Psoas muscle (tissue), 8 donors: ENCODE measurements at places on chromosomes 2 and 18. TPM values are rescaled to one million over a fixed set of nuclear protein-coding genes. Genes with fewer than 3 reads are reported as not detected.
A peak's percentile ranks its signal among the peaks of the same experiment; 100 is the strongest.

DNA sequence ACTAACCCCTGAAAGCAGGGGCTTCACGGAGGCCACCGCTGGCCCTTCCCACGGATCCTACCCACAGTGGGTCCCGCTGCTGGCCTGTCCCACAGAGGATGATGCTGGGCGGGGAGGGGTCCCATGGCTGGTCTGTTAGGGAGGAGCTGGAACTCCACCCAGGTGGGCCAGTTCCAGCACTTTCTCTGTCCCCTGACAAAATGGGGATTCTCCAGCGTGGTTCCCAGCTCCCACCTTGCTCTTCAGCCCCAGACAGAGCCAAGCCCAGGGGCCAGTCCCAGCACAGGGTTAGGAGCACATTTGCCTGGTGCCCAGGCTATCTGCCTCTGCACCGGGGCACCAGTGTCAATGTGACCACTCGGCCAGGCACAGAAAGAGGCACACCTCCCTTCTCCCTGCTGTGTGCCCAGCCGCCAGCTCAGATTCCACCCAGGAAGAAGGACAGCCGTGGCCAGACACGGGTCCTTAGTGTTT is 50.0 kb downstream of the ANKMY1 start:
- H3K27me3 ChIP-seq = no peaks in the 10 kb centered on the region
- no peak overlapping the region for H3K27ac ChIP-seq
- no peaks in the 10 kb centered on the region for H3K36me3 ChIP-seq
- H3K4me1 ChIP-seq = no peaks in the 10 kb centered on the region

GRCh38 chr2:156505696-156506095 is 69.5 kb downstream of the GPD2 start:
- H3K27ac ChIP-seq = no peak overlapping the region
- no peak overlapping the region for H3K4me3 ChIP-seq
- peaks cover 3% of the 10 kb centered on the region for H3K36me3 ChIP-seq

DNA sequence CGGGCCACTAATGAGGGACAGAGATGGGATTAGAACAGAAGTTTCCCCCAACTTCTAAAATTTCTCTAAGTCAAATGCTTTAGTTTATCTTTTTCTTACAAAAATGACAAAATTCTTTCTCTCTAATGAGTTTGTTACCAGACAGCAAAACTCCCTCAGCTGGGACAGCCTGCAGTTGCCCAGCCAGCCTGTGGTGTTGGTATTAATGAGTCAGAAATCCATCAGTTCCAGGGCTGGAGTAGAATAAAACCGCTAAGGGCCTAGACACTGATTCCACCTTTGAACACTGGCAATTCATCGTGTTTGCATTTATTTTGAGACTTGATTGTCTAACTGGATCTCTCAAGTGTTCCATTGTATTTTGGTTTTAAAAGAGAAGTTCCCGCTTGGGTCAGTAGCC is 38.3 kb upstream of the SMAD2 start:
- H3K27ac ChIP-seq = no peak overlapping the region
- no peaks in the 10 kb centered on the region for H3K27me3 ChIP-seq
- H3K4me3 ChIP-seq = no peak overlapping the region
- DNase-seq = no peak
- no peaks in the 10 kb centered on the region for H3K4me1 ChIP-seq

DNA sequence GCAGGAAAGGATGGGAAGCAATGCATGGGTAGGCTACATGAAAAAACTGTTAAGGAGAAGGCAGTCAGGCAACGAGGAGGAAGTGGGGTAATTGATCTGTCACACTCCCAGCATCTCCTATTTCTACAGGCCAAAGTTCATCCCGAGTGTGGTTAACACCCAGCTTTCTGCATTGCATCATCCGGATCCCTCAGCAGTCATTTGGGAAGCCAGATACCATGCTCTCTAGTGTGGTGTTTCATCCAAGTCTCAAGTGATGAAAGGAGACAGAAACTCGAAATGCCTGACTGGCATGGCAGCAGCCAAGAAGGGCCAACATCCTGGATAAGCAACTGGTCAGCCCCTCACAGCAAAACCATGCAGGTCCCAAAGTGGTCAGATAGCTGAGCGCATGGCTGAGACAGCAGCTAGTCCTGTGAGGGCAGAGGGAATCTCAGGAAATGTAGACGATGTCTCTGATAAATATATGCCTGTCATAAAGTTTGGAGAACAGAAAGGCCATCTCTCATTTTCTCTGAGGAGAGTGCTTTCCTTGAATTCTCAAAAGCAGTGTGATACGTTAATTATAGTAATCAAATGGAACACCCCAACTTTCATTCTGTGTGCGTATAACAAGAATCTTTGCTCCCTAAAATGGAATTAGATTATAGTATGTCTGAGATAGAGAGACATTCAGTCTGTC is 24.8 kb upstream of the HNRNPA3 start:
- H3K36me3 ChIP-seq = no peaks in the 10 kb centered on the region
- no peaks in the 10 kb centered on the region for H3K4me1 ChIP-seq
- H3K4me3 ChIP-seq = no peak overlapping the region
- no peak overlapping the region for H3K27ac ChIP-seq
- no peak for DNase-seq
- no peaks in the 10 kb centered on the region for H3K27me3 ChIP-seq

DNA sequence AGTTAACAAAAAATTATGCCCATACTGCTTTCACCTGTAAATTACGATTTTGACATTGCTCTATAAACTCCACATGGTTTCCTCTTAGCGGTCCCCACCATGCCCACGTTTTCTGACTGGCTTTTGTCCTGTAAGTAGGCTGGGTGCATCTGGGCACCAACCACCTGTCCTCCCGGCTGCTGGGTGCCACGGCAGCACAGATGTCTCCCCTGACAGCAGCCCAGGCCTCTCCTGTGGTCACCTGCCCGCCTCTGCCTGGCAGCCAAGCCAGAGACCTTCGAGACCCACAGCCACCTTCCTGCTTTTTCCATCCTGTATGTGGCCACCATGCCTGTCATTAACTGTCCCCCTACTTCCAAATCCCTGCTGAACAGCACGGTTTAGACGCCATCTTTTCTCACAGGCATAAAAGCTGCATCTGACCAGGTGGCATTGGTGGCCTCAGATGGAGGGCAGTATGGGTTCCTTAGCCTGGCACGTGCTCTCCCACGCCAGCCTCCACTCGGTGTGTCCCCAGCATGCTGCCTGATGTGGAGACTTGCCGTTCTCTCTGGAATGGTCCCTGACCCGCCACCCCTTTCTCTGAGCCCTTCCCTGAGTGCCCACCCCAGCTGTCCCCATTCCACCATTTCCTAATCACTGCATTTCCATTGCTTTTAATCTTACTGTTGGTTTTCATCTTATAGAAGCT is 18.9 kb downstream of the SNORC start:
- no peak overlapping the region for H3K4me3 ChIP-seq
- DNase-seq = peak; percentile 36
- H3K27me3 ChIP-seq = no peaks in the 10 kb centered on the region
- H3K4me1 ChIP-seq = peaks cover 8% of the 10 kb centered on the region

- H3K4me1 ChIP-seq = peaks cover 24% of the 10 kb centered on the region
- H3K36me3 ChIP-seq = no peaks in the 10 kb centered on the region
- no peaks in the 10 kb centered on the region for H3K27me3 ChIP-seq
Observed at GRCh38 chr2:86308356-86308755, 29.1 kb downstream of the REEP1 start.

GRCh38 chr18:23585897-23586248 is 433 bp downstream of the NPC1 start:
- peak overlapping the region; percentile 97 for H3K4me3 ChIP-seq
- no peaks in the 10 kb centered on the region for H3K27me3 ChIP-seq
- no peak for DNase-seq
- peaks cover 31% of the 10 kb centered on the region for H3K4me1 ChIP-seq

GRCh38 chr2:21498016-21498415 is 374.2 kb downstream of the TDRD15 start:
- H3K27me3 ChIP-seq = no peaks in the 10 kb centered on the region
- no peak for DNase-seq
- no peaks in the 10 kb centered on the region for H3K36me3 ChIP-seq

- no peak overlapping the region for H3K27ac ChIP-seq
- DNase-seq = no peak
- no peak overlapping the region for H3K4me3 ChIP-seq
- H3K36me3 ChIP-seq = no peaks in the 10 kb centered on the region
- H3K4me1 ChIP-seq = peaks cover 28% of the 10 kb centered on the region
Observed at GRCh38 chr2:45259138-45259537, 249.9 kb upstream of the SIX2 start.

GRCh38 chr2:70201831-70202230 is 11.0 kb upstream of the C2orf42 start:
- H3K36me3 ChIP-seq = no peaks in the 10 kb centered on the region
- no peaks in the 10 kb centered on the region for H3K4me1 ChIP-seq
- no peak for DNase-seq
- H3K27me3 ChIP-seq = no peaks in the 10 kb centered on the region

DNA sequence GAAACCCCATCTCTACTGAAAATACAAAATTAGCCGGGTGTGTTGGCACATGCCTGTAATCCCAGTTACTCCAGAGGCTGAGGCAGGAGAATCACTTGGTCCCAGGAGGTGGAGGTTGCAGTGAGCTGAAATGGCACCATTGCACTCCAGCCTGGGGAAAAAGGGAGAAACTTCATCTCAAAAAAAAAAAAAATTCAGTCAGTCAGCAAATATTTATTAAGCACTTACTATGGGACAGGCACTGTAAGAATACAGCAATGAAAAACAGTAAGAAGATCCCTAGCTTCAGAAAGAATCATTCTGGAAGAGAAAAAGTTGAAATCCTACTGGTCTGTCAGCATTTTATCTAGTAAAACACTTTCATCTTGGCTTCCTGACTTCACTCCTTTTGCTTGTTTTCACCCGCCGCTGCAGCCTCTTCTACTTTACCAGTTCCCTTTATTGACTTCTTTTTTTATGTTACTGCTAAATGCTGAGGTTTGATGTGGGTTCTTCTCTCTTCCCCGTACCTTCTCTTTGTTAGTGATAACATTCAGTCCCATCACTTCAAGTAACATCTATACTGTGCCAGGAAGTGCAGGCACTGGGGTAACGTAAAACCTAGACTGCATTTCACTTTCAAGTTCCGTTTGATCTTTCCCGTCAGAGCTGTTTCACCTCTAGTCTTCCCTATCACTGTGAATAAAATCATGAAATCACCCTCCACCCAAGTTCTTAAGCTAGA is 10.8 kb upstream of the TAF4B start:
- no peaks in the 10 kb centered on the region for H3K36me3 ChIP-seq
- H3K27me3 ChIP-seq = no peaks in the 10 kb centered on the region

DNA sequence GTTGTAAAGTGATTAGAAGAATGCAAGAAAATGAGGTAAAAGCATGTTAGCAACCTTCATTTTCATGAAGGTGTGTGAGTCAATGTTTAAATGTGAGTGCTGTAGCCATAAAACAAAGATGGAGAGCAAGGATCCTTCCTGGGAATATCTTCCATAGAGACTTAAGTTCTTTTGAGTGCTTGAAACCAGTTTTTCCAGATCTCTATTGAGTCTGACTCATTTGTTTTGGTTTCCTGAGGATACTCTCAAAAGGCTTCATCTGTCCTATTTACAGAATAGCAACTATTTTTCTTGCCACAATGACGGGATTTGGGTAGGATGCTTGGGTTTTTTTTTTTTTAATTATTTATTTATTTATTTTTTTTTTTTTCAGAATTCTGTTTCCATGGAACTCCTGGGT is 45.9 kb upstream of the ASB1 start:
- no peak overlapping the region for H3K27ac ChIP-seq
- no peak overlapping the region for H3K4me3 ChIP-seq
- no peak for DNase-seq
- no peaks in the 10 kb centered on the region for H3K36me3 ChIP-seq

DNA sequence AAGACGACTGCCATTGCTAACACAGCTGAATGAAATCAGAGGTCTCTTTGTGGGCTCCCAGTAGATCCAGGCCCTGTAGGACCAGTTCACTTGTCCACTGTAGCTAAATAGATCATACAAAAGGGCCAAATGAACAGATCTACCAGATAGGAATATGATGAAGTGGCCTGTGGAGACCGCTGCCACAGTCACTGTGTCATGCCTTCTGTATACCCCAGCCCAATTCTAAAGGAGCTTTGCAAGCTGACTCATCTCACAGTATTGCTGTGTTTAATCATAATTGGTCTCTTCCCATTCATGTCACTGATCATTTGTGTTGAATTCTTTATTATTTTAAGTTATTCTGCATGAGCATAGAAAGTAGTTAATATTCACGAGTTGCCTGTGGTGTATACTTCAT is 125.8 kb downstream of the MTCL1 start:
- H3K4me1 ChIP-seq = peaks cover 9% of the 10 kb centered on the region
- DNase-seq = no peak
- H3K27me3 ChIP-seq = no peaks in the 10 kb centered on the region
- no peaks in the 10 kb centered on the region for H3K36me3 ChIP-seq
- H3K4me3 ChIP-seq = no peak overlapping the region

- no peak for DNase-seq
- H3K4me3 ChIP-seq = no peak overlapping the region
- H3K36me3 ChIP-seq = no peaks in the 10 kb centered on the region
- no peaks in the 10 kb centered on the region for H3K27me3 ChIP-seq
Observed at GRCh38 chr18:74251297-74252038, 40.3 kb downstream of the CYB5A start.

- H3K4me3 ChIP-seq = peak overlapping the region; percentile 78
- peaks cover 5% of the 10 kb centered on the region for H3K4me1 ChIP-seq
- no peaks in the 10 kb centered on the region for H3K27me3 ChIP-seq
- peak overlapping the region; percentile 92 for H3K27ac ChIP-seq
- no peaks in the 10 kb centered on the region for H3K36me3 ChIP-seq
Observed at GRCh38 chr2:231680992-231681852, 27.1 kb upstream of the PTMA start.

GRCh38 chr18:10745219-10745618 is 219.4 kb downstream of the NAPG start:
- no peaks in the 10 kb centered on the region for H3K4me1 ChIP-seq
- peaks cover 2% of the 10 kb centered on the region for H3K27me3 ChIP-seq
- no peak for DNase-seq
- no peak overlapping the region for H3K4me3 ChIP-seq
- no peak overlapping the region for H3K27ac ChIP-seq

The TANC1 gene
- polyA plus RNA-seq = 2.1 TPM

The OTOS gene
- not detected for polyA plus RNA-seq

The CYTIP gene
- 0.35 TPM for polyA plus RNA-seq

The MYO3B gene
- not detected for polyA plus RNA-seq

The COLEC12 gene
- 1.2 TPM for polyA plus RNA-seq

The KCNE4 gene
- 0.58 TPM for polyA plus RNA-seq

The GPN1 gene
- polyA plus RNA-seq = 42.8 TPM

The MAP3K19 gene
- polyA plus RNA-seq = not detected

The IL18RAP gene
- polyA plus RNA-seq = 0.10 TPM

The PROKR1 gene
- polyA plus RNA-seq = 0.03 TPM

The CAPN10 gene
- 15.0 TPM for polyA plus RNA-seq

The DSG4 gene
- polyA plus RNA-seq = not detected

The SH3BP4 gene
- 4.5 TPM for polyA plus RNA-seq

The PLB1 gene
- polyA plus RNA-seq = 0.63 TPM

The KCNS3 gene
- polyA plus RNA-seq = 29.2 TPM

The DAW1 gene
- 0.21 TPM for polyA plus RNA-seq

The ABCG5 gene
- 0.08 TPM for polyA plus RNA-seq
